Small intestine (tissue), 16 donors: ENCODE measurements at places on chromosomes 12 and 14.
A peak's percentile ranks its signal among the peaks of the same experiment; 100 is the strongest.

DNA sequence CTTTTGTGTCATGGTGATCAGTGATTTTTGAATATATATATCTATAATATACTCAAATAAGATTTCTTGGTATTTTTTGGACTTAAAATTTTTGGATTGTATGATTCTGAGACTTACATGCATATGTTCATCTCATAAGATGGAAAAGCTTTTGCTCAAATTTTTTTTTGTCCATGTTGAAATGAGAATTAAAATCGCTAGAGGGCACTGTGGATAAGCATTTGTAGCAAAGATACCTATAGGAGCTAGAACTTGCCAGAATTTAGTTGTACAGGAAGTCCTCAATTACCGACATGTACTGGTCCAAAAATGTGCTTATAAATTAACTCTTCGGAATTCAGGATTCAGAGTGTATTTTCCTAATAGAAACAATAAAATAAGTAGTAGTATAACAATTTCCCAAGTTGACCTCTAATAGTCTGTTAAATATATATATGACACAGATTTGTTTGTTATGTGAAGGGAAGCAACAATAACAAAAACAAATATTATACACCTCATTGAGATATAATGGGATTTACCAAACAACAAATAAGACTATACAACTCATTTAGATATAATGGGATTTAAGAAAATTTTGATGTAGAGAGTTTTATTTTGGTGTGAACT is 179.6 kb downstream of the TMEM117 start:
- DNase-seq = peak; percentile 49
- no peaks in the 10 kb centered on the region for H3K36me3 ChIP-seq
- no peaks in the 10 kb centered on the region for H3K4me1 ChIP-seq

DNA sequence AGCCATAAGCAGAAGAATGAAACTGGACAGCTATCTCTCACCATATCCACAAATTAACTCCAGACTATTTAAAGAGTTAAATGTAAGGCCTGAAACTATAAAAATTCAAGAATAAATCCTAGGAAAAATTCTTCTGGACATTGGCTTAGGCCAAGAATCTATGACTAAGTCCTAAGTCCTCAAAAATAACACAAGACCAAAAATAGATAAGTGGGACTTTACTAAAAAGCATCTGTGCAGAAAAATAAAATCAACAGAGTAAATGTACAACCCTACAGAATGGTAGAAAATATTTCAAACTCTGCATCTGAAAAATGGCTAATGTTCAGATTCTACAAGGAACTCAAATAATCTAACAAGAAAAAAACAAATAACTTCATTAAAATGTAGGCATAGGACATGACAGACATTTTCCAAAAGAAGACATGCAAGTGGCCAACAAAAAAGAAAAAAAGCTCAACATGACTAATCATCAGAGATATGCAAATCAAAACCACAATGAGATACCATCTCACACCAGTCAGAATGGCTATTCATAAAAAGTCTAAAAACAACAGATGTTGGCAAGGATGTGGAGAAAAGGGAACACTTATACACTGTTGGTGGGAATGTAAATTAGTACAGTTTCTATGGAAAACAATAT is 61.0 kb upstream of the PPFIA2 start:
- H3K4me1 ChIP-seq = no peaks in the 10 kb centered on the region
- H3K27ac ChIP-seq = no peak overlapping the region
- no peaks in the 10 kb centered on the region for H3K36me3 ChIP-seq
- no peak overlapping the region for H3K4me3 ChIP-seq

- no peak overlapping the region for H3K4me3 ChIP-seq
- H3K27me3 ChIP-seq = no peaks in the 10 kb centered on the region
- no peaks in the 10 kb centered on the region for H3K4me1 ChIP-seq
- no peak overlapping the region for H3K27ac ChIP-seq
Observed at GRCh38 chr12:75289753-75290152, 40.4 kb downstream of the CAPS2 start.

- no peaks in the 10 kb centered on the region for H3K4me1 ChIP-seq
- no peak for DNase-seq
- no peaks in the 10 kb centered on the region for H3K36me3 ChIP-seq
- H3K27ac ChIP-seq = no peak overlapping the region
Observed at GRCh38 chr12:107308310-107308709, 215.0 kb upstream of the CRY1 start.

DNA sequence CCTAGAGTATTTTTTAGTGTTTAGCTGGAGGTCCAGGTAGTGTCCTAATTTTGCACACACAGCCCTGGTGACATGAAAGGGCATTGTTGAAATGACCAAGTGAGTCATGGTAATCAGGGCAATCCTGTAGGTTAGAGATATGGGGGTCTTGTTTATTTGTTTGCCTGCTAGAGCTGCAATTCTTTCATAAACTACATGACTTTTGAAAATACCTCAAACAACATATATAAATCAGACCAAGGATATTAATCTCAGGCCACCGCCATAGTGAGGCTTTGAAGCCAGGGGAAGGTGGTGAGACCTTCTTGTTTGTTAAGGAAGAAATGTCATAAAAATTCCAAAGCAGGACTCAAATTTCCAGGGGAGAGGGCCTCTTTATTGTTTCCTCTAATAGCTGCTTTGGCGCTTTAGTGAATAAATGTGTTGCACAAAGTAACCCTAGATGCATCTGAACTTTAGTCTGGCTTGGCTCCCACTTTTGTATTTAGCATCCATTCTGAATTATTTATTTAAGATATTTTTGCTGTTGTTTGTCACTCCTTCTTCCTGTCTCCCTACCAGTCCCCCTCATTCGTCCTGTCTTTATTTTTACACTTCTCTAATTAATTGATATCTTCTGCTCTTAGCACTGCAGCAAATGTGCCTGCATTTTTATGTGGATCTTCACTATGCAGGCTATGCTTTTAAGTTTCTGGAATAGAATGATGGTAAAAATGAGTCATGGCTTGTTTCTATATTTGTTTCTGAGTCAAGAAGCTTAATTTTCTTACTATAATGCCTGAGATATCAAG is 430.3 kb downstream of the RAD51B start:
- no peak overlapping the region for H3K27ac ChIP-seq
- no peaks in the 10 kb centered on the region for H3K27me3 ChIP-seq
- DNase-seq = peak; percentile 70

GRCh38 chr14:94677747-94678146 is 65.6 kb downstream of the SERPINA3 start:
- H3K4me1 ChIP-seq = no peaks in the 10 kb centered on the region
- no peaks in the 10 kb centered on the region for H3K36me3 ChIP-seq
- no peaks in the 10 kb centered on the region for H3K27me3 ChIP-seq
- no peak overlapping the region for H3K27ac ChIP-seq

DNA sequence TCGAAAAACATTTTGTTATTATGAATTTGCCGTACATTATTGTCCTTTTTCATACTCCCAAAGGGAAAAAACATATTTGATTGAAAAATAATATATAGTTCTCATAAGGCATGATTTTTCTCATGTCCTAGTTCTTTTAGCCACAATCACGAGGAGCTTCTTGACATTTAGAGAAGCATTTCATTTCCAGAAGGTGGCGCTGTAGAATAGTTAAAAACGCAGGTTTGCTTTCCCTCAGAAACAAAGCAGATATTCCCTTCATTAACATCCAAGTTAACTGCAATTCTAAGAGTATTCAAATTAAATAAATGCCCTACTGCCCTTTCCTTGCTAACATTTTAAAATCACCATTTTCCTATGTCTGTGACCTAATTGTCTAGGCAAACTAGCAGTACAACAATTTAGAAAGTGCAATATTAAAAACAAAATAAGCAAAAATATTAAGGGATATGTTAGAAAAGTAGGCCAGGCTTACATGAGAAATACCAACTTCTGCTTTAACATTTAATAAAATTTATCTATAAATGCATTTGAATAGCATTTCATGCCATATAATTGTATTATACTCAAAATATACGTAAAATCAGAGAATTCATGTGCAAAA is 10.9 kb upstream of the PIK3C2G start:
- no peaks in the 10 kb centered on the region for H3K27me3 ChIP-seq
- H3K4me1 ChIP-seq = no peaks in the 10 kb centered on the region
- H3K36me3 ChIP-seq = no peaks in the 10 kb centered on the region
- no peak overlapping the region for H3K4me3 ChIP-seq

DNA sequence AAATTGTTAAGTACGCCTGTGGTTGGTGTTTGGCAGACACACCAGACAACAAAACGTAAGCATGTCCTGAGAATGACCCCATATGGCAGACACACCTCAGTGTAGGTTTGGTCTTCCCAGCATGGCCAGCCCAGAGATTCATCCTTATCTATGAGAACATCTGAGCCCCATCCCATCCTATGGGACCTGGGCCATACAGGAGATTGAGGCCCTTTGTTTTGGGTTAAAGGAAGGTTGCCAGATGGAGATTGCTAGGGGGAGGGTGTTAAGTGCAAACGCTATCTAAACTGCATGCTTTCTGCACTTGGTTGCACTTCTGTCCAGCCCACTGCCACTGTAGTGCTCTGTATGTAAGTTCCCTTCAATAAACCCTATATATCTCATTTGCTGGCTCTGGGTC is 4.1 kb upstream of the PCNX4 start:
- no peak for DNase-seq
- H3K4me3 ChIP-seq = no peak overlapping the region
- no peaks in the 10 kb centered on the region for H3K27me3 ChIP-seq
- no peaks in the 10 kb centered on the region for H3K4me1 ChIP-seq
- H3K27ac ChIP-seq = no peak overlapping the region
- H3K36me3 ChIP-seq = no peaks in the 10 kb centered on the region

DNA sequence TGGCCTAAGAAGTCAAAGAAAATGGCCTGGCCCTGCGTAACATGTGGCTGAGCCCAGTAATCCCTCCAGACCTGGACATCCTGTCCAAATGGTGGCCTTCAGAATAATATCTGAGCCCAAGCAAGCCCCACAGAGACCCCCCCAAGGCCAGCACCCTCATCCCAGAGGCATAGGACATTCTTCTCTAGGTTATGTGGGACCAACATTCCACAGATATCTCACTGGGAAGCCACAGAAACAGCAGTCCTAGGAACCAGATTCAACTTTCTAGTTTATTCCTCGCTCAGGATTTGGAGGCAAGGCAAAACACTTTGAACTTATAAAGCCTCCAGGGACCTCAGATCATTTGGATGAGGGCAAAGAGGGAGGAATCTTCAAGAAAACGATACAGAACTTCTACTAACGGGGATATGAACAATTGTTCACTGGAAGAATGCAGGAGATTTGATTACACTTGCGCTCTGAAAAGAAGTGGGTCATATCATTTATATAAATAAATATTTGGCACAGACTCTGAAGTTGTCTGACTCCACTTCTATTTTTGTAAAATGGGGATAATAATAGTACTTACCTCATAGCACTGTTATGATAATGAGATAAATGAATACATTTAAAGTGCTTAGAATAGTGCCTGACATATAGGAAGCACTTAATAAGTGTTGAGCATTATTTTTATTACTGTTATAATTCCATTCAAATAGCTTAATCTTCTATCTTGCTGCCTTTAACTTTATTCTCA is 171.5 kb downstream of the NUAK1 start:
- H3K36me3 ChIP-seq = no peaks in the 10 kb centered on the region
- no peak overlapping the region for H3K27ac ChIP-seq
- H3K27me3 ChIP-seq = no peaks in the 10 kb centered on the region
- no peaks in the 10 kb centered on the region for H3K4me1 ChIP-seq
- no peak for DNase-seq
